Cortex of kidney (tissue), 1 donor: ENCODE measurements at places on chromosomes 7 and 10.

DNA sequence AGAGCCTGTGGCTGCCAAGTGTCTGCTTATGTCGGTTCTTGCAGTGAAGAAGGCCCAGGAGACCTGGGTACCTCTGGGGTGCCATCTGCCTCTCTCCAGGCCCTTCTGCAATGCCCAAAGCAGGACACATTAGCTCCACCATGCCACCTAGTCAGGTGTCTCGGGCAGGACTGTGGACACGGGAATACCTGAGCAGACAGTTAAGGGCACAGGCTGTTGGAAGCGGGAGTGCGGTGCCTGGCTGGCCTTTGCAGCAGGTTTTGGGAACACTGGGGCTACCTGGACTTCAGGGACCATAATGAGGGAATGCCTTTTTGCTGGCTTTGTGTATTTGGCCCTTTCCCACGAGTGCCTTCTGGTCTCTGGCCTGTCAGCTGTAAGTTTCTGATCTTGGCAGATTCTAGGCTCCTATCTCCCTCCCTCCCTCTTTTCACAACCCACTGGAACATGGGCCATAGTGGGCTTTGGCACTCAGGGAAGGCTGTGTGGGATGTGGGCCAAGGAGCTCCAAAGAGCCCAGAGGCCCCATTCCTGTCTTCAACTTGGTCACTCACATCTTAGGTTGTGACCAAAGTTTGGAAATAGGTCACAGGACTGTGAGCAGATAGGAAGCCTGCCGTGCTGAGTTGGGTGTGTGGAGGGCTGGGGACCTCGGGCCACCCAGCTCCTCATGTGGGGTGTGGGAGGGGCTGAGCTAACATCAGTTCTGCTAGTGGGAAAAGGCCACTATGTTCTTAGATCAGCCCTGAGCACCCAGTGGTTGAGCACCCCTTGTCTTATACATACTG lies 41.5 kb upstream of the CXCL12 start:
- DNase-seq, result no peak

- no peak for DNase-seq
Observed at GRCh38 chr10:23780331-23780730, 341.5 kb downstream of the OTUD1 start.

- DNase-seq, result no peak
Observed at GRCh38 chr7:37110660-37111424, 337.8 kb downstream of the ELMO1 start.

- no peak for DNase-seq
Observed at GRCh38 chr10:24456322-24456721, 247.4 kb downstream of the KIAA1217 start.

DNA sequence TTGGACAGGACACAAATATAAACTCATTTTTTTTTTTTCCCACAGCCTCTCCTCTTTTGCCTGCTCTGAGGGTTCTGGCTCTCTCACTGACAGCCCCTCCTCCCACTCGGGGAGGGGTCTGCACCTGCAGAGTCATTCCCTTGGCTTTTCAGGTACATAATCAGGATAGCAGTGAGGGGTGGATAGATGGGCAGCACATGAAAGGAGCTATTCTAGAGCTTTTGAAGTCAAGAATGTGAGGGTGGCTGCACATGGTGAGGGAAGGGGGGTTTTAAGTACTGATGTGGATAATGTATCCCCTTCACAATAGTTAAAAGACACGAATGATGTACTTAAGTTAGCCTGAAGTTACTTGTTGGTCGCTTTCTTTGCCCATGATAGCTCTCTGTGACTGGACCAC lies 76.2 kb downstream of the CFAP58 start:
- no peak for DNase-seq

GRCh38 chr10:124665091-124665490 lies 79.1 kb downstream of the FAM53B start:
- DNase-seq, result no peak

DNA sequence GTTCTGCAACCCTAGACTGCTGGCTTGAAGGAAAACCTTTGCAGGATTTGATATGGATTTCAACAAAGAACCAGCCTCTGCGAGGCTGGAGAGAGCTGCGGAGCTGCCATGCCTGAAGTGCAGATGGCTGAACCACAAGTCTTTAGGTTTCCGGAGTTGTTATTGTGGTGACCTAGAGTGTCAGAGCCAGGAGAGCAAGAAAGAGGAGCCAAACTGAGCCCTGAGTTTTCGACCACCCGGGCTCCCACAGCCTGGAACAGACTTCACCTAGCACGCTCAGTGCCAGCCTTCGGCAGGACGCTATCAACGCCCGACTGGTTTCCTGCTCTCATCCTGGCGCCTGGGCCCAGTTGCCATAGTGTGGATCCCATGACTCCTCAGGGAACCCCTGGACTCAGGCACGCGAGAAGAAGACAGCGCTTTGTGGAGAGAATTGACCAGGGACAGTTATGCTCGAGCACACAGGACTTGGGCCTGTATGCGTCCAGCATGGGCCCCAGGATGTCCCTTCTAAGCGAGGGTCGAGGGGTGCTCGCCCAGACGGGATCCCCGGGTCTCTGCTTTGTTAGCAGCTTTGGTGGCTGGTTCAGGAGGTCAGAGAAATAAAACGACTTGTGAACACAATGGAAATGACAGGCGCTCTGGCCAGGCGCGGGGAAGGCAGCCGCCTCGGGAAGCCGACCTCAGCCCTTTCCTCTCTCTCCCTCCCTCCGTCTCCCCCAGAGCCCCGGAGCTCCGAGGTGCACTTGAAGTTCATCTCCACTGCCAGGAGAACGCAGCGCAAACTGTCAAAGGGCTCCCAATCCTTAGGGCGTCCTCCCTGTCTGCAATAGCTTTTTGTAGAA lies 1.8 kb upstream of the GAD2 start:
- no peak for DNase-seq

DNA sequence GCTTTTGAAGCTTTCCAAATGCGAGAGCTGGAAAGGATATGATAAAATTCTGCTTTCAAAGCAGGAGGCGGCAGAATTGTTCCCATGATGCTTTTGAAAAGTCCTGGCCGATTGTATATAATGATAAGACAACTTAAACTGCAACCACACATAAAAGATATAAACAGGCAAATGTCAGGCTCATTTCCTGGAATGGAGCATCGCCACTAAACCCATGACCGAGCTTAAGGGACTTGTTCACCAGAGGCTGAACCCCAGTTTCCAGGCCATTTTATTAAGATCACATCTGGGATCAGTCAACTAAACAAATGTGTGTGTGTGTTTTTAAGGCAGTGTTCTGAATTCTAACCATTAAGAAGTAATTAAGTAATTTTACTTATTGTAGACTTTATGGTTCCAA lies 131.6 kb downstream of the ITGA8 start:
- DNase-seq, result no peak

- no peak for DNase-seq
Observed at GRCh38 chr10:21873198-21873597, 130.3 kb downstream of the DNAJC1 start.

GRCh38 chr10:43181146-43181545 lies 42.9 kb downstream of the CSGALNACT2 start:
- DNase-seq, result no peak

DNA sequence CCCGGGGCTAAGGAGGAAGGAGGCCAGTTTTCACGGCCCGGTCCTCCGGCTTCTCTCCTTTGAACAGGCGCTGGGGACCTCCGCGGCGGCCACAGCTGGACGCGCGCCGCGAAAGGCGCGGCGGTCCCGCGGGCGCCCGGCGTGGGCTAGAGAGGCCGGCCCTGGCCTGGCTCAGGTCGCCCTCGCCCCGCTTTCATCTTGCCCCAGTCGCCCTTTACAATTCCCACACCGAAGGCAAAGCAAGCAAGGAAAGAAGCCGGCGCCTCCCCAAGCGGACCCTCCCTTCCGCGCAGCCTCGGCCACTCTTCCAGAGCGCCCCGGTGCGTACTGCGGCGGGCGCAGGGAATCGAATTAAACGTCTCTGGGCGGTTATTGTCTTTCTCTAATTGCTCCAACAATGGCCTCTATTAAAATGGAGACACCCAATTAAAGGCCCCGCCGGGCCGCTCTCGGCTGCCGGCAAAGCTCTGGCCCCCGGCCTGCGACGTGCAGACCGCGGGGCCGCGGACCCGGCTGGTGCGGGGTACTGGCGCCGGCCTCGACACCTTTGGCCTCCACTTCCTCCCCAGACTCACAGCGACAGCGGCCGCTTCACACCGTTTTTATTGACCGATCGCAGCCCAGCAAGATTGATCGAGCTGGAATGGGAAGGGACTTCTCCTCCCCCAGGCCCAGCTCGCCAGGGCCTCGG lies 4.5 kb upstream of the GATA3 start:
- DNase-seq, result no peak

GRCh38 chr10:114925587-114926586 lies 12.1 kb upstream of the TRUB1 start:
- DNase-seq, result no peak

DNA sequence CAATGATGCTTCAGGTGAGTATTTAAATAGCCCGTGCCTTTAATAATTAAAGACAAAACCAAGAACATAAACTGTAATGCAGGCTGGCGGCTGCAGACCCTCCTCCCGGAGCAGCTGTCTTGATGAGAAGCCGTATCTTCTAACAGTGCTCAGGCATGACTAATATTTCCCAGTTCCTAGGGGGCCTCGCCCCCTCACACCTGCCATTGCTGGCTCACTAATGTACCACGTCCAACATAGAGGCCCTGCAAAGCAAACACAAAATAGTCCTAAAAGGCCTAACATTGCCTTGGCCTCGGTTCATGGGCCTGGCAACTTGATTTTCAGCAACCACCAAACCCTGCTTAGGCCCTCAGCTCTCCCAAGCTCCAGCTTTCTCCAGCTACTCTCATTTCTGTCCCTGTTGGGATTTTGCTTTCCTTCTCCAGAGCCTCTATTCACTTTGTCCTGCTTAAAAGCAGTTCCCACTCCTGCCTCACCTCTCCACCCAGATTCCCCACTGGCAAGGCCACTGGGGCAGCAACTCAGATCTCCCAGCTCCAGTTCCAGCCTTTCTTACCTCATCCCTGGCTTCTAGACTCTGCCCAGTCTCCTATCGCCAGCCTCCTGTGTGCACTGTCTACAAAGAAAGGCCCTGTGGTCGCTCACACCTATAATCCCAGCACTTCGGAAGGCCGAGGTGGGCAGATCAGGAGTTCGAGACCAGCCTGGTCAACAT lies 16.2 kb downstream of the SORBS1 start:
- no peak for DNase-seq

DNA sequence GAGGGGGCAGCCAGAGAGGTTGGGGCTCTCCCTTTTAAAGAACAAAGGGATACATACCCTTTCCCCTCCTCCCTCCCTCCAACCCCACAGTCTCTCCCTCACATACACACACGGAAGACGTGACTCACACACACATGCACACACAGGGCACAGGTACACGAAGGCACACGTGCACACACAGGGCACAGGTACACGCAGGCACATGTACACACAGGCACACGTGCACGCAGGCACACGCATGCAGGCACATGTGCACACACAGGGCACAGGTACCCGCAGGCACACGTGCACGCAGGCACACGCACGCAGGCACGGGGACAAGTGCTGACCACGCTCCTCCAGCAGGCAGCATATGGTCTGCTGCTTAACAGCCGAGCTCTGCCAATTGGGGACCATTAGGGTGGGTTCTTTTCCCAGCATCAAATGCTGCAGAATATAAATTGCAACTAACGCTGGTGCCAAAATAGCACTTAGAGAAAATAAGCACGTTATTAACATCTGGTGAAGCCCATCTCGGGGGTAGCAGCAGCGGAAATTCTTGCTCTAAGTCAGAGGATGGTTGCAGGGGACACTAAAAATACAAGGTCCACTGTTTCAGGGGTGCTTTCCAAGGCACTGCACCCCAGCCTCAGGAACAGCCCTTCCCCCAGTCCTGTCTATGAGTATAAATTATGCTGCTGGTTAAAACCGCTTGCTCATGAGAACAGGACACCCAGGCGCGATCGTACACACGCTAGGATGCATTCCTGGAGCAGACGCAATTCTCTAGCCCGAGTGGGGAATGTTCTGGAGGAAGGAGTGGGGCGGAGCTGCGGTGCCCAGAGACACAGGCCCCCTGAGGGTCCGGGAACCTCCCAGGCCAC lies 55.2 kb upstream of the TNRC18 start:
- DNase-seq, result no peak

DNA sequence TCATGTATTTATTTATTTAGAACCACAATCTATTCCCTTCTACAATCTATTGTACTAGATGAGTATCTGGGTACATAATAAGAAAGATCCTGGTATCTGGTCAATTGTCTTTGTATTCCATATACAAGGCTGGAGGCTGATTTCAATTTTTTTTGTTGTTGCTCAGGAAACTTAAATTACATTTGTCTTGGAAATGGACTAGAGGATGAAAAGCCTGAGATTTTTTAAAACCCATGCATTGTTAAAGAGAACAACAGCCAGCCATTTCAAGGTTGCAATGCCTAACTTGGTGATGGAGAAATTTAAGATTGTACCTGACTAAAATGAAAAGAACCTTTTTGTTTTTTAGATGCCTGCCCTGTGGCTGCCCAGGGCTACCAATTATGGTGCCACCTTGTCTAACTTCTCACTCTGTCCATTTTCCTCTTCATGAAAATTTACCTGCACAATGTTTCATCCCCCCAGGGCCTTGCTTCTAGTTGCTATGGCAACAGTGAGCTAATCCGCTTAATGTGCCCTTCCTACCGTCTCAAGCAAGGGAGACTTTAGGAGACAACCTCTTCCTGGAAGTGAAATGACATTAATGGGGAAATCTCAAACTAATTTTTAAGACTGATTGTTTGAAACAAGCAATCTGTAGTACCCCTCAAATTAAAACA lies 203.7 kb upstream of the PHYHIPL start:
- DNase-seq, result no peak

DNA sequence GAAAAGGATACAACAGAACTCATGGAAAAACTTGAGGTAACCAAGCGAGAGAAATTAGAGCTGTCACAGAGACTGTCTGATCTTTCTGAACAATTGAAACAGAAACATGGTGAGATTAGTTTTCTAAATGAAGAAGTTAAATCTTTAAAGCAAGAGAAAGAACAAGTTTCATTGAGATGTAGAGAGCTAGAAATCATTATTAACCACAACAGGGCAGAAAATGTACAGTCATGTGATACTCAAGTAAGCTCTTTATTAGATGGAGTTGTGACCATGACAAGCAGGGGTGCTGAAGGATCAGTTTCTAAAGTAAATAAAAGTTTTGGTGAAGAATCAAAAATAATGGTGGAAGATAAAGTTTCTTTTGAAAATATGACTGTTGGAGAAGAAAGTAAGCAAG lies 62.1 kb downstream of the AKAP9 start:
- DNase-seq, result no peak

DNA sequence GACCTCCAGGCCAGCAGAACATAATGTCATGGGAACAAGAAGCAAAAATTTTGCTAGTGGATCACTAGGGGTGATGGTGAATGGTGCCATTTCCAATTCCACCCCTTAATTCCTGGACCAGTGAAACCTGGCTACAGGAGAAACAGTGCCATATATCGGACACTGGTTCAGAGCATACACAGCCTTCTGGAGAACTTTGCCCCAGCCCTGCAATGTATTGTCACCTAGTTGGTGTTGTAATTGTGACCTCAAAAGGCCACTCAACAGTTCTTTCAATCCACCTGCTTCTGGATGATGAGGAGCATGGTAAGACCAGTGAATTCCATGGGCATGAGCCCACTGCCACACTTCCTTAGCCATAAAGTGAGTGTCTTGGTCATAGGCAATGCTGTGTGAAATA lies 59.8 kb upstream of the AASS start:
- no peak for DNase-seq

DNA sequence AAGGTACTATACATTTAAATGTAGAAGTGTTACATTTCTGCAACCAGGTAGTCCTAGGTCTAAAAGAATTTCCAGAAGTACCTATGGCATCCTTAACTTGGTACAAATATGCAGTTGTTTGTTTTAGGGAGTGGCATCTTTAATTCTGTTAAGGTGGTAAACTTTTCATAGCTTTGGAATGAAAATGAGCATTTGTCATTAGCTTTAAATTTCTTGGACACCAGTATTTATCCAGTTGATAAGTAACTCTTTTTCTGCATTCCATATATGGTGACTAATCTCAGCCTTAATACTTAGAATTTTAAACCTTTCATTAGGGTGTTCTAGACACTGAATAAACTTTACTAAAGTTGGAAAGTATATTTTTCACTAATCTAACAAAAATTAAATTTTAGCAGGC lies 10.8 kb downstream of the SLF2 start:
- no peak for DNase-seq
